Stimulated activated CD8-positive, alpha-beta memory T cell treated with anti-CD3 and anti-CD28 coated beads, Interleukin-2, amount 100 ng/mL, for 48 hours (primary cell): ENCODE measurements at places on chromosomes 2 and 18.

DNA sequence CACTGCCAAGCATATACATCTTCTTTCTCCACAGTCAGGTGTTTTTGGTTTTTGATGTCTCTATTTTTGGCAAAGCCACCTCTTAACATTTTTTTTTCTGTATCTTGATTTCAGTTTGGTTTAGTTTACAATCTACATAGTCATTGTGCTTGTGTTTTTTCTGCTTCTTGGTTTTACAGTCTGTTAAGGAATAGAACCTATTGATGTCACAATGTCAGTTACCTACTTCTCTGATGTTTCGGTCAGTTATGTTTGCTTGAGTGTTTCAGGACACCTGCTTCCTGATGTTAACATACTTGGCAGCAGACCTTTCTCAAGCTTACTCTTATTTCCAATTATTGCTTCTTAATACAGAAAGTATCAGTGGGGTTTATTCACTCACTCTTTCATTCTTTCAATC is 253.3 kb downstream of the SPAG16 start:
- no peak for DNase-seq

DNA sequence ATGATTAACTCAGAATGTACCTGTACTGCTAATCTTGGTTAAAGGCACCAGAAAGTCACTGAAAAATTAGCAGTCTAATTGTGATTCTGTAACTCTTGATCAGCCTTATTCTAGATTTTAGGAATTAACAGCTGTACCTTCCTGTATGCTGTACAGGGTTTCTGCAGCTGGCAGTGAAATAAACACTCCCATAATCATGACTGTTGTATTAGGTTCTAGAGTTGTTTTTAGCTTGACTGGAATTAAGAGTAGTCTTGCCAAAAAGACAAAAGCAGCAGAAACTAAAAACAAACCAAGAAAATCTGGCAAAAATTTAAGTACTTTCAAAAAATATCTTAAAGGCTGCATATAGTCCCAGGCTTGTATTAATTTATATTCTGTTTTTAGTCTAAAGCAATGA is 103.5 kb downstream of the SOS1 start:
- no peak for DNase-seq

DNA sequence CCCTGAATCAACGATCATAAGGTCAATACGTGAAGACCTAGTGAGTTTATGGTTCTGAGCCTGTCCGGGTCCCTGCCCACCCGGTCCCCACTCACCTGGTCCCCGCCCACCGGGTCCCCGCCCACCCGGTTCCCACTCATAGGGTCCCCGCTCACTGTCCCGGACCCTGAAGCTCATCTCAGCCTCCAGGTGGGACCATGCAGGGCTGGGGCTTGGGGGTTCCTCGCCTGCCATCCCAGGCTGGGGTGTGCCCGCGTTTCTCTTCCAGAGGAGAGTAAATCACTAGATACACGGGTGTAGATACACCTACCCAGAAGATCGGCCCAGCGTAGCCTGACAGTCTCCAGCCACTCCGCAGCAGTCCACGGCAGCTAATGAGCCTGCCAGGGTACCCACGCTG is 131.5 kb downstream of the MBP start:
- DNase-seq, result no peak

GRCh38 chr2:45319683-45320455 is 291.2 kb downstream of the SRBD1 start:
- no peak for DNase-seq

DNA sequence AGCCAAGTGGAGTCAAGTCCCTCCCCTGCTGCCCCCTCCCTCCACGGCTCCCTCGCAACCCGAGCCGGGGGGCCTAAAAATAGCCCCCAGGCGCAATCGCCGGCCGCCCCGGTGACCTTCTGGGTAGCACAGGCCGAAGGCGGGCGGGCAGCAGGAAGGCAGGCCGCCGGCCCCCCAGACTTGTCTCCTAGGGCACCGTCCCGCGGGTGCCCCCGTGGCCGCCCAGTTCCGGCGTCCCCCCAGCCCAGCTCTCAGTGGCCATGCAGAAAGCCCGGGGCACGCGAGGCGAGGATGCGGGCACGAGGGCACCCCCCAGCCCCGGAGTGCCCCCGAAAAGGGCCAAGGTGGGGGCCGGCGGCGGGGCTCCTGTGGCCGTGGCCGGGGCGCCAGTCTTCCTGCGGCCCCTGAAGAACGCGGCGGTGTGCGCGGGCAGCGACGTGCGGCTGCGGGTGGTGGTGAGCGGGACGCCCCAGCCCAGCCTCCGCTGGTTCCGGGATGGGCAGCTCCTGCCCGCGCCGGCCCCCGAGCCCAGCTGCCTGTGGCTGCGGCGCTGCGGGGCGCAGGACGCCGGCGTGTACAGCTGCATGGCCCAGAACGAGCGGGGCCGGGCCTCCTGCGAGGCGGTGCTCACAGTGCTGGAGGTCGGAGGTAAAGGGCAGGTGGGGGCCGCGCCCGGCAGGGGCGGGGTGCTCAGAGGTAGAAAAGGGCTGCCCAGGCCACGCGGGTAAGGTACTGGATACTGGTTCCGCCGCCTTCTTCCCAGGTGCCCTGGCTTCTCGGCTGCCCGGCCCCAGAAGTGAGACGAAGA is at the start of gene SPEG:
Gene SPEG (plus strand): TSS at position 126 of the 808 bp plus-strand sequence. CDS start 135 bp downstream, at position 261.
- DNase-seq, result no peak

DNA sequence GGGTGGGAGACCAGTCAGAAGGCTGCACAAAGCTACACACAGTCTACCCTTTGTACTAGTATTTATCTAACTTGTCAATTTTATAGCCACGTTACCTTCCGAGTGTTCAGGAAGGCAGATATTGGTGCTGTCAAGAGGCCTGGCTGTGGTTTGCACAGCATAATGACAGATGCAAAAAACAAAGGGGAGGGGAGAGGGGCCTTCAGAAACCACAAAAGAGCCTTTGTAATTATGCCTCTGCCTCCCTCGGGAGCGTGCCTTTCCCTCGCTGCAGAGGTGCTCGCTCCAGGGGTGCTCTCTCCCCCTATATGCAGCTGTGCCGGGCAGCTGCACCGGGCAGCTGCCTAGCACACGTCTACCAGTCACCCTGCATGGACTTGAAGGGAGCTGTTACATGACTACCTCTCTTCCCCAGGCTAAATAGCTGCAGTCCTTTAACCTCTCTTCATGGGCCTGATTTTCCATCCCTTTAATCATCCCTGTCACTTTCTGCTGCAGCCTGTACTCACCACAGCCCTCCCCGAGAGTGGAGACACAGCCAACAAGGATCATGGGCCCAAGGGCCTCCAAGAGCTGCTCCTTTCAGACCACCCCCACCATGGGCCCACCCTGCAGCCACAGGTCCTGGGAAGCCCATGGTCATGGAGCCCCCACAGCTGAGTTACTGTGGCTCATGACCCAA is 168.4 kb upstream of the PKDCC start:
- DNase-seq, result no peak

- no peak for DNase-seq
Measured at GRCh38 chr2:12884713-12885282, 168.1 kb downstream of the TRIB2 start.

GRCh38 chr2:67713376-67713775 is 316.2 kb downstream of the ETAA1 start:
- DNase-seq, result no peak

GRCh38 chr2:199458009-199458805 is 468 bp upstream of the SATB2 start:
- no peak for DNase-seq

DNA sequence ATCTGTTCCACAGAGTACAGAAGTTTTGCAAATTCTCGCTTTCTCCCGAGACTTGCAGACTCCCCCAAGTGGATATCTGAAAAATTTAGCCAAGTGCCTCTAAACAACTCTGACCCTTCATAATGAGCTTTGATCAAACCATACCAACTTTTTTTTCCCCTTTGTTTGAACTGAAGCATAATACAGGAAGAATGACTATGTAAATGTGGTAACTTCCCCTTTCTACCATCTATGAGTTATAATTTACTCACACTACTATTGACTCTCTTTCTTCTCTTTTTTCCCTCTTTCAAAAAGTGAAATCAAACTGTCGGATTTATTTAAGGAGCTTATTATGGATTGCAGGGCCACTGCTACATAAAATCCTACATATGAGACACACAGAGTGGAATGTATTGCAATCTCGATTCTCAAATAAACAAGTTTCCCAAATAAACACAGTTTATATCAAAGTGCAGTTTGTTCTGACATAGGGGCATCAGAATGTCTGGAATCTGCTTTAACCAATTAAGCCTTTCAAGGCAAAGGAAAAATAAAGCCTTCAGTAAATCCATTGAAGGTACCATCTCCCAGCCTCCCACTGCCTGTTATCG is 1.4 kb upstream of the ZNF804A start:
- DNase-seq, result no peak

DNA sequence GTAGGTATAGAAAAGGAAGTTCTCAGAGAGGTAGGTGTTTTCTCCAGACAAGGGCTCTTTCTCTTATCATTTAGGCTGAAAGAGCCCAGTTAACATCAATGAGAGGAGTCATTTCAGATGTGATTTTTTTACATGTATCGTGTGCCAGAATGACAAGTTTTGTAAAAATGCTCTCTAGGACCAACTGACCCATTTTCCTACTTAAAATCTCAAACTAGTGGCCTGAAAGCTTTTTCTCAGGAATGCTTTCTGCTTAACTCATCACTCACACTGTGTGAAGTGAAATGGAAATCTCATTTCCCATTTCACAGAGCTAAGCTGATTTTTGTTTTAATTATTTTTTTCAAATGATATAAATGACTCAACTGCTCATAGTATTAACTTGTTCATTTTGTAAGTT is 128.7 kb upstream of the CYP26B1 start:
- DNase-seq, result no peak

DNA sequence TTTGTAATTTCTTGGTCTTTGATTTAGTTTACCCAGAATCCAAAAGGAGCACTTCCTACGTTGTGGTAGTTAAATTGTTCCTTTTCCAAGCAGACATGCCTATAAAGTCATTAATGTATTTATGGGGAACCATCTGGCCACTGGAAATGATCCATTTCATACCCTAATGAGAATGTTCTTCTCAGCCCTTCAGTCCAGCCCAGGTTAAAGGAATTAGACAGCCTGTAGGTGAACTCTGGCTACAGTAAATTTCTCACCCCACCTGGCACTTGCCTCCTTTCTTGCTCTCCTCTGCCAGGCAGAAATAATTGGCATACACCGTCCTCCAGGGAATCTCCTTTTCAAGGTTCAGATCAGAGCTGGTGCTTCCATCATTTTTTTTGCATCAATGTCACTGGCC is 121.1 kb downstream of the SETBP1 start:
- no peak for DNase-seq

DNA sequence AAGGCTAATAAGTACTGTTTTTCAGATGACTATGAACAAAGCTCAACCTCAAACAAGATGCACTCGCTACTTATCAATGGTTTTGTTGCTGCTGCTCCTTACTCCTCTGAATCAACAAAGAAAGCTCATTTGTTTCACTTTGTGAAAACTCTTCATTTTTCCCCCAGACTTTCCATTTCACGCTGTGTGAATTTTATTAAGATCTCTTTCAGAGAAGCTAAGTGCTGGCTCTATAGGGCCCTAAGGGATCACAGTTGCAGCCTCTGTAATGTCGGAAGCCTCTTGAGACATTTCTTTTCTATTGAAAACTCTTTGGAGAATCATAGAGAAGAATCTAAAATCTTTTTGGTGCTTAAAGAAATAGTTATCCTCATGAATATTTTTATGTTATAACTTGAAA is 209.8 kb downstream of the CD226 start:
- no peak for DNase-seq

DNA sequence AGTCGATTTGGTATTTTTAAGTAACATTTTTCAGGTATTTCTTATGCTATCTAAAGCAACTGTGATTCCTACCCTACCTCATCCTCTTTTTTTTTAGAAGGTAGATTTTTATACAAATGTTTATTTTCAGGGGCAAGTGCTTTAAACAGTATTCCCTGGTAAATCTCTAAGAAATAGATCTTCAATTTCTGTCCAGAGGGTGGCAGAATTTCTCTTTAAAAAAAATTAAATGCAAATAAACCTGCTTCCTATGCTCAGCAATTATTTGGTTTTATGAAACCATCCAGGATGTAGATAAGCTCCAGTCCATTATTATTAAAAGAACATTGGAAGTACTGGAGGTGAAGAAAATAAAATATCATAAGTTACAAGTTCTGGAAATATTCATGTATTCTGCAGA is 191.9 kb downstream of the MYO3B start:
- no peak for DNase-seq

DNA sequence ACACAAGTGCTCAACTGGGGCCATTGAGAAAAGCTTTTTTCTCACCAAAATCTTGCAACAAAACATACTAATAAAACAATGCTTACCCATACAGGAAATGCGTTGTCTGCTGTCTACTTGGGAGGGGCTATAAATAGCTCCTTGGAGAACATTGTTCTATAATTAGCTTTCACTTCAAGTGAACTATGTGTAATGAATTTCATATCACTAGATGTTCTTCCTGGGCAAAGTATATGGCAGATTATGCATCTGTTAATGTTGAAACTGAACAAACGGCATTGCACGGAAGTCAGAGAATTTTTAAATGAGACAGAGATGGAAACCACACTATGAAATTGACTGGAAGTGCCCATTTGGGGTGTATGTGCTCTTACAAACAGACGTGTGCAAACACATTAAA is 6.4 kb upstream of the NPAS2 start:
- DNase-seq, result no peak

DNA sequence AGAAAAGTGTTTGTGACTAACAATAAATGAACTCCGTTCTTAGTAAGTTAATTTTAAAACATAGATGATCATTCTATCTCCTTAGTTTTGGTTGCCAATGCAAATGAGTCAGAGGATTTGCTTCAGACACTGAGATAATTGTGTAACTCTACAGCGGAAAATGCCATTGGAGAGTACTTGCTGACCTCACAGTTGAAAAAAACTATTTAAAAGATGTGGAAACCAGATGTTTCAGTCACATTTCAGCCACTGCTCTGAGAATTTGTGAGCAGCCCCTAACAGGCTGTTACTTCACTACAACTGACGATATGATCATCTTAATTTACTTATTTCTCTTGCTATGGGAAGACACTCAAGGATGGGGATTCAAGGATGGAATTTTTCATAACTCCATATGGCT is at the start of gene TNFAIP6:
Gene TNFAIP6 (plus strand): TSS at position 234 of the 400 bp plus-strand sequence. CDS start 75 bp downstream, at position 309.
- no peak for DNase-seq
